ENCODE measurements at places on chromosomes 4 and X.

DNA sequence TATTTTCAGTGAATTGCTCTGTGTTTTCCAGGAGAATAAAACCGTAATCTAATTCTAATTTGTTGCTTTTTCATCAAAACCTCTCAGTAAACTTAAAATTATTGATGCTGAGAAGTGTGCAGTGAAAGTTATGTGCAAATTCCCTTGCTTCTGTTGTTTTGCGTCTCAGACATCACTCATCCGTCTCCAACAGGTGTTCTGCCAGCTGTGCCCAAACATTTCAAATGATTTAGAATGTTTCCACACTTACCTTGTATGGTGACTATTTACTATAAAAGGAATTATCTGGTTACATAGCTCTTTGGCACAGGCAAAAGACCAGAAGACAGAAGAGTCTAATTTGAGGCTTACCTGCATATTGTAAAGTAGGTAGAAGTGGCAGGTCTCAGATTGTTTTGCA is 184.0 kb downstream of the BMPR1B start:
- DNase-seq, result no peak

GRCh38 chr4:100882661-100883060 is 364.8 kb upstream of the EMCN start:
- DNase-seq, result no peak

DNA sequence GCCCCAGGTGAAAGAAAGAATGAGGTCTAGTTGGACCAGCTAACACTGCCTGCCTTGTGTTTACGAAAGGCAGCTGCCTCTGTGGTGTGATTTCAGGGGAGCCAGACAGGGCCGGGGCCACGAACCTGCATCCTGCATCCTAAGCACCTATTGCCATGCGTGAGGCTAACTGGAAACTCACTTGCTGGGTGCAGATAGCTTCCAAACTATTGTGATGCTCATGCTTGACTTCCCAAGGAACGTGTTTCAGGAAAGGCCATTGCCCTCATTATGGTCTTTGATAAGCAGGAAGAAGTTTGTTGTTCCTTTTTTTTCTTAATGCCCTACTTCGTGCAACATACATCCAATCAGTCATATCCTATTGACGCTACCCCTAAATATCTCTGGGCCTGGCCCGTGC is 2.3 kb upstream of the IRF2 start:
- no peak for DNase-seq

GRCh38 chrX:12891915-12892506 is 14.4 kb upstream of the TLR8 start:
- no peak for DNase-seq

DNA sequence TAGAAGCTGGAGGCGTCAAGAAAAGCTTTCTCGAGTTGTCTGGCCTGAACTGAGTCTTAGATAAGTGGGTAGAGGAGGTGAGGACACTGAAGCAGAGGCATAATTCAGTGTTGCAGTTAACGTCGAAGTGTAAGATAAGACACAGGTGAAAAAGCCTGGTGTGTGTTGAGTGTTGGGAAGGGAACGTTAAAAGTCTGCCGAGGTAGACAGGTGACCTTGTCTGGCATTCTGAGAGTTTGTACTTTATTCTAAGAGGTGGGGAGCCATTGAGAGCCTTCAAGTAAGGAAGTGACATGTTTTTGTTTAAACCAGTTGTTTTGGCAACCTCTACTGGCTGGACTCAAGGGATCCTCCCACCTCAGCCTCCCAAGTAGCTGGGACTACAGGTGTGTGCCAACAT is 219.1 kb downstream of the SHROOM3 start:
- DNase-seq, result no peak

- DNase-seq, result no peak
Observed at GRCh38 chr4:83906561-83906960, 370.7 kb downstream of the GPAT3 start.

GRCh38 chr4:161005746-161006145 is 1158.1 kb downstream of the FSTL5 start:
- no peak for DNase-seq

DNA sequence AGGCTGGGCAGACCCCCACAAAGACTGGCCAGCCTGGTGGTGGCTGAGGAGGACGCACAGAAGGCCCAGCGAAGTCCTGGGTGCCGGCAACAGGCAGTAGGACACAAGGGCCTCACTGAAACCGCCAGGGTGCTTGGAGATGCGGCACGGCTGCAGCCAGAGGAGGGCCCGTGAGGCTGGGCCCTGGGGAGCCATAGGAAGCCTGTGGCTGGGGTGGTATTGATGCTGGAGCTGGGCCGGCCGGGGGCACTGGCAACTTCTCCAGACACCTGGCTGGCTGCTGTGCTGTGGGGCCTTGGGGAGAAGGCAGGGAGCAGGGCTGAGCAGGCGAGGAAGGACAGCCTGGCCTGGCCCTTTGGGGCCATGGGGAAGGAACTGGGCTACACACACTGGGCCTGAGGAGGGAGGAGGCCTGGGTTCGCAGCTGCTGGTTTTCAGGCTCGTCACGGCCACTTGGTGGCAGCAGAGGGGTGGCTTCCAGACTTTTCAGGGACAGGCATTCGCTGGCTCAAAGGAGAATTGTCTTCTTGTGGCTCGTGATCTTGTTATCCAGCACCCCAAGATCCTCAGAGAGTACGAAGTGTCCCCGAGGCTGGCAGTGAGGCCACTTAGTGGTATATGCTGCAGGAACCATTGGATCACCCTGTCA is 37.2 kb downstream of the ATP2B3 start:
- peak; percentile 74 for DNase-seq

GRCh38 chr4:41839916-41840854 is 91.7 kb upstream of the PHOX2B start:
- no peak for DNase-seq

DNA sequence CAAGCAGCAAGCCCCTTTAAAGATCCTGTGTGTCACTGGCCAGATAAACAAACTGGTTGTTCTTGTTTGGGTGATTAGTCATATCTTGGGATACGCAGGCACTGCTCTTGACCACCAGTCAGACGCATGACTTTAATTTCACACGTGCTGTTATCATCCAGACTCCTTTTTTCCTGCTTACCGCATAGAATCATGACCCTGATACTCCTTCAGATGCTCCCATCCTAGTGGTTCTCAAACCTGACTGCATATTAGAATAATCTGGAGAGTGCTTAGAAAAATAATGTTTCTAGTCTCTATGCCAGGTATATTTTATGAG is 78.8 kb downstream of the CLDN22 start:
- DNase-seq, result peak; percentile 94

- DNase-seq, result peak; percentile 46
Observed at GRCh38 chr4:124883632-124884031, 171.1 kb upstream of the ANKRD50 start.

GRCh38 chrX:74259885-74260491 is 44.0 kb upstream of the ZCCHC13 start:
- no peak for DNase-seq

- no peak for DNase-seq
Observed at GRCh38 chr4:48462363-48462762, 20.8 kb upstream of the SLC10A4 start.

DNA sequence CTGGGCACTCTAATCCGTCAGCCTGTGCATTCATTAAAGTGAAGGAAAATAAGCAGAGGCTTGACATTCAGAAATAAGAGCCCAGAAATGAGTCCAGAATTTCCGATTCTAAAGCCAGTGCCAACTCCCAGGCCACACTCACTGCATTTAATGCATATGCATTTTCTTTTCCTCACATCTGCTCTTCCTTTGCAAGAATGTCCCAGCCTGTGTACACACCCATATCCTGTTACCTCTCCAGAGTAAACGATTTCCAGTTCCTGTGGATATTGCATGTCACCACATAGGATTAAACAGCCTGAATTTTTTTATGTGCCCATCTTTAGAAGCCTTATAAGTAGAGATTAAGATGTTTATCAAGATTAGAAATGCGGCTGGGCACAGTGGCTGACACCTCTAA is 27.5 kb downstream of the ARX start:
- DNase-seq, result no peak

GRCh38 chr4:16759931-16760582 is 138.4 kb downstream of the LDB2 start:
- no peak for DNase-seq

GRCh38 chr4:3462790-3463415 is at the start of gene DOK7:
DOK7 (plus strand) TSS chr4:3463306; CDS start chr4:3463376, 70 bp downstream.
- DNase-seq, result no peak

DNA sequence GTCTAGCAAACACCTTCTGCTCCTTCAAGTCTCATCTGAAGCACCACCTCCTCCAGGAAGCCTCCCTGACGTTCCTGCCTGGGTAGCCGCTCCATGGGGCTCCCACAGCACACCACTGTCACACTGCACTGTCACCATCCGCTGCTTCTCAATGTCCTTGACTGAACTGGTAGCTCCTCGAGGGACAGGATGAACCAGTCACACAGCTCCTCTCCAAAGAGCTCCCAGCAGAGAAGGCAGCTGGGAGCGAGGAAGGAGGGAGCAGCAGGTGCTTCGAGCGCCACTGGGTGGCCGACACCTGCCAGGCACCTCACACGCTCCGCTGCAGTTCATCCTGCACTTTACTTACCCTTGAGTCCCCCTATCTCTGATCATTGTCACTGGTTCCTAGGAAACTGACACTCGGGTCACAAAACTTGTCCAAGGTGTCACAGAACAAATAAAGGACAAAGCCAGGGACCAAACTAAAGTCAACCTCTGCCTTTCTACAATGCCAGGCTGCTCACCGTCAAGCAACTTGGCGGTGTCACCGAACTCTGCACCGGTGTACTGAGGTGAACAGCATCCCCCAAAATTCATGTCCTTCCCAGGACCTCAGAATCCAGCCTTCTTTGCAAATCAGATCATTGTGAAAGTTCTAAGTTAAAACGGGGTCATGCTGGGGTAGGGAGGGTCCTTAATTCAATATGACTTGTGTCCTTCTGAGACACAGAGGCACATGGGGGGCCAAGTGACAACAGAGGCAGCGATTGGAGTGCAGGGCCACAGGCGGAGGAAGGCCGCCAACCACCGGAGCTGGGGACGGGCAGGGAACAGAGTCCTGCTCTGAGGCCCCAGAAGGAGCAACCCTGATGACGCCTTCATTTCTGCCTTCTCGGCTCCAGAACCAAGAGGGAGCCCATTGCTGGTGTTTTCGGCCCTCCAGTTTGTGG is 5.5 kb upstream of the S100P start:
- DNase-seq, result peak; percentile 86

- no peak for DNase-seq
Observed at GRCh38 chrX:850471-850916, 219.9 kb downstream of the SHOX start.

DNA sequence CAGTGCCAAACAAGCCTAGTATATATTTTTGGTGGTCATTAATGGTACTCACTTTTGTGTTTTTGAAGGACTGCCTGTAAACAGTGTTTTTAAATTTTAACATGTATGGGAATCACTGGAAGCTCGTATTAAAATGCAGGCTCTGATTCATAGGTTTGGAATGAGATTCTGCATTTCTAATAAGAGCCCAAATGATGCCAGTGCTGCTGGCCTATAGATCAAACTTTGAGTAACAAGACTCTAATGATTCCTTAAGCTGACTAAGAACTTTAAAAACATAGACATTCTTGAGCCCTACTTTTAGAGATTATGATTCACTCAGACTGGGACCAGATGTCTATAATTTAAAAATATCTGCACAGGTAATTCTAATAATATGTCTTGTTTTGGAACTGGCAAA is 823.2 kb upstream of the LCORL start:
- no peak for DNase-seq

DNA sequence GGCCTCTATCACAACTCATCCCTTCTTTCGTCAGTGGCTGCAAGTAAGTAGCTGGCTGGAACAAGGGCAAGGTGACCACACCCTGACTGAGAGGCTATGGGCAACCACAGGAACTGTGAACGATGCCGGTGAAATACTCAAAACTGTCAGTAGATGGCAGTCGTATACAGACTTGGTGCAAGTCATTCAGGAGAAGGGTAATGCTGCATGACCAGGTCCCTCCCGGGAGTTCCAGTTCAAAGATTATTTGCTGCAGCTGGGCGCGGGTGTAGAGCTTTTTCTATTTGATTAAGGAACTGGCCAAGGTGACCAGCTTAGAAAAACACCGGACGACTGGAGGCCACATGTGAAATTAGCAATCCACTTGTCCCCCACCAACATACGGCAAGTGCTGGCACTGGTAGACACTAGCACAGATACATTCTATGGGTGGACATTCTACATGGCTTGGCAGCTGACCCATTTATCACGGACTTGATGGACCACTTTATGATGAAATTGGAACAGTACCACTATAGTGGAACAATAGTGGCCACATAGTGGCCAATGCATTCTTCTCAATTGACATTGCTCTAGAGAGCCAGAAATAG is 726.6 kb downstream of the TRAM1L1 start:
- peak; percentile 78 for DNase-seq

- no peak for DNase-seq
Observed at GRCh38 chr4:109912706-109913595, at the start of gene EGF. EGF (plus strand) TSS chr4:109912883; CDS start chr4:109913336, 453 bp downstream.

GRCh38 chr4:176622251-176622948 is 170.3 kb downstream of the VEGFC start:
- DNase-seq, result no peak

- no peak for DNase-seq
Observed at GRCh38 chr4:18056030-18056429, 34.5 kb upstream of the LCORL start.

- DNase-seq, result no peak
Observed at GRCh38 chr4:103118166-103118565, 18.5 kb upstream of the BDH2 start.

- no peak for DNase-seq
Observed at GRCh38 chr4:155742310-155743015, 16.4 kb upstream of the GUCY1B1 start.

DNA sequence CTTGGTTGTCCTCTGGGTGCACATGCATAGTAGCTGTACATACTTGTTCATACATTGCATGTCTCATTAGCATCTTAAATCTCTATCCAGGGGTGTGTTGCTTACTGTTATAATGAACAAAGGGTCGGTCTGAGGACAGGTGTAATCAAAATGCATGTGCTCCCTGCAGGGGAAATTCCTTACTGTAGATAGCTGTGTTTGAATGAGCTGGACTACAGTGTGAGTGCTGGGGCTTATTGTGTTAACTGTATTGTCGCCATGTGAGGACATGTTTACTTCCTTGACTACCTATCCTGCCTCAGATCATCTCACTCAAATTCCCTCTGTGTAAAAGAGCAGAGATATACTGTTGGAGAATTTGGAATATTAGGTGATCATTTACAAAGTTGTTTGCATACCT is 98.7 kb downstream of the KLHL34 start:
- DNase-seq, result no peak

DNA sequence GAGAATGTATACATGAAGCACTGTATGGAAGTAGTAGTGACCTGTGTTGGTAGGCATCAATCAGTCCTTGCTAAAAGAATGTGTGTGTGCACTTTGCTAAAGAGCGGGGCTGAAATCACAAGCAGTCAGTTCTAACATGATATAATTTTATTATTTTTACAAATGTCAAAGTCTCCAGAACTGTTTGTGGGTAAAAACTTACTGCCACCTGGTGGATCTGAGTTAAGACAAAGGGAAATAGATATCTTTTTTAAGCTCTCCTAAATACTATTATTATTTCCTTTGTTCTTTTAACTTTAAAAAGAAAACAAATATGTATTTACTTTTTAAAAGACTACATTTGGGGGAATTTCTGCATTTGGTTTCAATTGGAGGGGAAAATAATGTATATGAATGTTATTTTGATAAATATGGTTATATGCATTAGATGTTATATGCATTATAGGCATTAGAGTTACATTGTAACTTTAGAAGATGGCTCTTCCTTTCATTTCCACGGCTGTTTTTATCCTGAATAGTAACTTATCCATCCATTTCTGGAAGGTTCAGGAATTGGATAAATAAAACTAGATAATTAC is 7.8 kb upstream of the CLOCK start:
- DNase-seq, result peak; percentile 29

Measured in trophoblast cell (in vitro differentiated cells and primary cell).